Stimulated activated naive CD4-positive, alpha-beta T cell treated with Interleukin-2 at 50 U/mL for 16 hours (primary cell): ENCODE measurements at places on chromosomes 7 and 10.

DNA sequence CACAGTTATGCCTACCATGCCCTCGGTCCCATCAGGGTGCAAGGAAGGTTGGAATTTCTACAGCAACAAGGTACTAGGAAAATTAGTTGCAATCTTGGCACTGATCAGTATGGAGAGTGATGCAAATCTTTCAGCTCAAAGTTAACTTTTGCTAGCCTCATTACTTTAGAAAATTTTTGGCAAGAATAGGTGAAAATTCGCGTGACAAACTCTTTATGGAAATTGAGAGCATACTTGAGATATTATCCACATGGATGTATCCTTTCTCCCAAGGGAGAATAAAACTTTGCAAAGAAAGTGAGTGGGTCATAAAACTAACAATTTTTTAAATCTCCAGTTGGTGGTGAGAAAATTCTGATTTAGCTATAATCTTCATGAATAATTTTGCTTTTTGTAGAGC, 71.1 kb upstream of the SLC39A12 start:
- DNase-seq: no peak

- DNase-seq: no peak
These were observed 280.1 kb downstream of the FRMD4A start for GRCh38 chr10:14050598-14050997.

DNA sequence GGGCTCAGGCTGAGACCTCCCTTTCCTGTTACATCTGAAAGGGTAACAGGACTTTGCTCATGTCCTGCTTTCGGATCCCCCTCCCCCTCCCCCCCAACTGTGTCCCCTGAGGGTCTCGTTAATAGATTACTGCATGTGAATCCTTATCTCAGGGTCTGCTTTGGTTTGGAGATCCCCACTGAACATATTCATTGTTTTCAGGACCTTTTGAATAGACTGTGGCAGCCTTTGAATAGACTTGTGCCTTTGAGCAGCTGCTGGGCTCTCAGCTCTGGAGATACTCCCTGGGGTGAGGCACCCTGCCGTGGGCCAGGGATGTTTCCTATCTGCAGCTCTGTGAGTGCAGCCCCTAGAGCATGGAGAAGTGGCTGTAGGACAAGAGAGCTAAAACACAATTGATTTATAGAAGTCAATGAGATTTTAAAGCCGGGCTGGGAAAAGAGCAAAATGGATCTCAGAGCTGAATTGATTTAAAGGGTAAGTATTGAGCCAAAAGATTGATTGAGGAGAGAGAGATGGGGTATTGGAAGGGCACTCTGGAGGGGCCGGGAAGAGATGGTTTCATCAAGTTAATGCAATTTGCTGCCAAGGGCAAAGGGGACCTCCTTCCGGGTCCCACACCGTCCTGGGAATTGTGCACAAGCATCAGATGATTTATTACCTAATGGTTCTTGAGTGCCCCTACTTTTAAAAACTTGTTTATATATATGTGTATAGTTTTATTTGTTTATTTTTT, 9.9 kb downstream of the ARHGAP22 start:
- DNase-seq: no peak

DNA sequence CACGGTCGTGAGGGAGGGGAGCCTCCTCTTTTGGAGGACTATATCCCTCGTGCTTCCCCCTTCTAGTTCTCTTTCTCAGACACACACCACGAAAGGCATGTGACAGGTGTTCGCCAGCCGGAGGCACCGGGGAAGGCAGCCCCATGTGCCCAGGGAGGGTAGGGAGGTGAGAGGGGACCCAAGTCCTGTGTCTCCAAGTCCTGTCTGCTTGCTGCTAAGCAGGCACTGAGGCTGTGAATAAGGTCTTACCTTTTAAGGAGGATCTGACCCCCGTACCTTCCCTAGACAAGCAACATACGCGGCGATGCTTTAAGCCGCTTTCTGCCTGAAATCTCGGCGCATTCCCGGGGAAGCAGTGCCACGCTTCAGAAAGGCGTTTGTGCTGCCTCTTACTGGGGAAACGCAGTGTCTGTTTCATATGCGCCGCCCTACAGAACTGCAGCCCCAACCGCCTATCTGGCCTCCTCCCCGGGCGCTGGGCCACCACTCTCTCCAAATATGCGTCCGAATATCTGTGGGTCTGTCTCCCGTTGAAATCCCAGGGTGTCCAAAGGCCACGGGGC, 770 bp downstream of the PLXNA4 start:
- DNase-seq: no peak

DNA sequence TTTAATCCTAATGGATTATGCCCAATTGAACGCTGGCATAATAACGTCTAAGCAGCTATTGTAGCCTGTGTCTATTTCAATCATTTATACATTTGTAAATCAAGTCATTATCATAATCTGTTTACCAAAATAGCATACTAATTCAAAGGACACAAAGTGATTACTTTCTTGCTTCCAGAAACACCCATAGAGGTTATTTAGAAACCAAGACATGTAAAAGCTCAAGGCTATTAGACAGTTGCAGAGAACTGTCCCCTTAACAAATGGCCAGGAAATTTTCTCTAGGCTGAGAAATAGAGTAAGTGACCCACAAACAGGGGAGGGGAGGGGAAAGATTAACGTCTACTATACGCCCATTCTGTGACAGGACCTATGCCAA, 455.7 kb downstream of the PARD3 start:
- DNase-seq: no peak

GRCh38 chr7:107029061-107029763, 15.3 kb upstream of the PRKAR2B start:
- no peak for DNase-seq

GRCh38 chr10:119620241-119621077, 23.7 kb upstream of the TIAL1 start:
- DNase-seq: no peak

GRCh38 chr10:62025134-62025794, 123.8 kb downstream of the ARID5B start:
- no peak for DNase-seq

DNA sequence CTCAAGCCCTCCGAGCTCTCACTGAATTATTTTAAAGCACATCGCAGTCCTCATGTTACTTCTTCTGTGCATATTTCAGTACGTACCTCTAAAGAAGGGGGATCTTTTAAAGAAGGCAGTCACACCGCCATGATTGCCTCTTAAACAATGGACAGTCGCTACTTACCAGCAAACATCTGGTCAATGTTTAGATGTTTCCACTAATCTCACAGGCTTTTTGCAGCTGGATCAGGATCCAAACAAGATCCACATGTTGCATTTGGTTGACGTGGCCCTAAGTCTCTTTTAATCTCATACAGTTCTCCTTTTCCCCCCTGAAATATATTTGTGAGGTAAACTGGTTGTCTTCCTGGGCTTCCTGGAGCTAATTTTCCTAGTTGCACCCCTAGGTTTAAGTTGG, 50.0 kb downstream of the PRF1 start:
- DNase-seq: no peak

DNA sequence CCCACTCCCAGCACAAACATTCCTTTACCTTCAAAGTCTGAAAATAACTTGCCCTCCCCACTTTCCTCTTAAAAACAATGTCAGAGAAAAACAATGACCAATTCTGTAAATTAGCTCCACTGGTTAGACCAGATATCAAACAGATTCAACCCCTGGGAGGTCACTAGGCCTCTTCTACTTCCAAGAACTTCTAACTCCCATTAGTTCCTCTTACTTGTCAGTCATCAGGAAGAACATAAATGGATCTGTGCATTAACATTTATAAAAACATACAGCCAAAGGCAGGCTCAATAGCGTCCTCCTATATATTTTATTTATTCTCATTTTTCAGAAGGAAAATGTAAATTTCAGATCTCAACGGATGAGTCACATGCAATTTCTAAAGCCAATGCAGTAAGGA, 2.2 kb downstream of the ELAPOR2 start:
- DNase-seq: no peak

DNA sequence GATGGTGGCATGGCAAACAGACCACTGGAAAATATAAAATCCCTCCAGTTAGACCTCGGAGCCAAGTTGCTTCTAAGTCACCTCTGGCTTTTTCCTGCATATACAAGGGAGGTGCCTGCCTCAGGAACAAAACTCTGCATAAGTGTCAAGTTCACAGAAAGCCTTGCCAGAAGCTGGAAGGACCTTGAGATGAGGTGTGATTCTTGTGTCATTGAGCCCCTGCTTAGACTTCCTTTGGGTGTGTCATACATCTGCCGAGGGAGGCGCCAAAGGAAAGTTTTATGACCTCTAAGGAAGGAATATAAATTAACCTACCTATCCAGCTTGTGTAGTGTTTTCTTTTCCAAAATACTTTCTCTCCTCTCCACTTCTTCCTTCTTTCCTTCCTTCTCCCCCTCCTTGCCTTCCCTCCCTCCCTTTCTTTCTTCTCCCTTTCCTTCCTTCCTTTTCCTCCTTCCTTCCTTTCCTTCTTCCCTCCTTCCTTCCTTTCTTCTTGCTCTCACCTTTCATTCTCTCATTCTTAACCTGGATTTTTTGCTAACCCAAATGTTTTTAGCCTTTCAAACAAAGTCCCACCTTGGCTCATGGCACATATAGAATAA, 75.2 kb downstream of the TRIL start:
- no peak for DNase-seq

GRCh38 chr10:117699436-117700075, 157.0 kb downstream of the EMX2 start:
- DNase-seq: no peak

DNA sequence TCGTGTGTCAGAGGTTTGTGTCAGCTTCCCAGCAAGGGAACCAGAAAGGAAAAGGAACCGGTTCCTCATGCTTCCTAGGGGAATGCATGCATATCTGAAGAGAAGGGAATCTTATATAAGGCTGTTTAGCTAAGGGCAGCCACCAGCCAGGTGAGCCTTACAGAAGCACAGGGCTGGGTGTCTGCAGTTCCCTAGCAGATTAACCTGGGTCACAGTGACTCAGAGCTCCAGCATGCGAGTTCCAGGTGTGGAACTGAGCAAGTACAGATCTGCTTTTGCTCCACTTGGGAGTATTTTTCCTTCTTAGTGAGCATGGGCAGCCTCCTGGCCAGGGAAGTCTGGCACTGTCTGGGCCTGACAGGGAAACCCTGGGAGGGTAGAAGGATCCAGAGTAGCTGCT, 957 bp upstream of the ANKRD2 start:
- no peak for DNase-seq

GRCh38 chr7:110620110-110620735, 470.7 kb upstream of the LRRN3 start:
- DNase-seq: no peak

DNA sequence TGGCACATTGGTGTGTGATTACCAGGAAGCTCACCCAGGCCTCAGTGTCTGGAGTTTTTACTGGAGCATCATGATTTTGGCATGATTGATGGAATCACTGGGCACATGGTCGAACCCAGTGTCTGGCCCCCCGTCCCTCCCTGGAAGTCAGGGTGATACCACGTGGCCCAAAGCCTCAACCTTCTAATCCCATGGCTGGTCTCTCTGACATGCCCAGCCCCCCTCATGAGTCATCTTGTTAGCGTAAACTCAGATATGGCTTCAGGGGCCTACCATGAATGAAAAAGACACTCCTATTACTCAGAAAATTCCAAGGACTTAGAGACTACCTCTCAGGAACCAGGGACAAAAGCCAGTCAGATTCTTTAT, 109.3 kb downstream of the GRK5 start:
- DNase-seq: no peak

DNA sequence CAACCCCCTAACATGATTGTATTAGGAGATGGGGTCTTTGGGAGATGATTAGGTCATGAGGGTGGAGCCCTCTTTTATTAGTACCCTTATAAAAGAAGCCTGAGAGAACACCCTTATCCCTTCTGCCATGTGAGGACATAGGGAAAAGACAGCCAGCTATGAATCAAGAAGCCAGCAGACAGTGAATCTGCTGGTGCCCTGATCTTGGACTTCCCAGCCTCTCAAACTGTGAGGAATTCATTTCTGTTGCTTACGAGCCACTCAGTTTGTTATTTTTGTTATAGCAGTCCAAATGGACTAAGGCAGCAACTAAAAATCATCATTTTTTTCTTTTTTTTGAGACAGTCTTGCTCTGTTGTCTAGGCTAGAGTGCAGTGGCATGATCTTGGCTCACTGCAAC, 59.8 kb downstream of the SLC18A2 start:
- no peak for DNase-seq

GRCh38 chr10:113057948-113058522, 108.0 kb downstream of the TCF7L2 start:
- no peak for DNase-seq

GRCh38 chr10:5566614-5567013, 41.9 kb downstream of the CALML3 start:
- DNase-seq: peak; percentile 19
